ENCODE measurements at places on chromosomes 2 and 18.

DNA sequence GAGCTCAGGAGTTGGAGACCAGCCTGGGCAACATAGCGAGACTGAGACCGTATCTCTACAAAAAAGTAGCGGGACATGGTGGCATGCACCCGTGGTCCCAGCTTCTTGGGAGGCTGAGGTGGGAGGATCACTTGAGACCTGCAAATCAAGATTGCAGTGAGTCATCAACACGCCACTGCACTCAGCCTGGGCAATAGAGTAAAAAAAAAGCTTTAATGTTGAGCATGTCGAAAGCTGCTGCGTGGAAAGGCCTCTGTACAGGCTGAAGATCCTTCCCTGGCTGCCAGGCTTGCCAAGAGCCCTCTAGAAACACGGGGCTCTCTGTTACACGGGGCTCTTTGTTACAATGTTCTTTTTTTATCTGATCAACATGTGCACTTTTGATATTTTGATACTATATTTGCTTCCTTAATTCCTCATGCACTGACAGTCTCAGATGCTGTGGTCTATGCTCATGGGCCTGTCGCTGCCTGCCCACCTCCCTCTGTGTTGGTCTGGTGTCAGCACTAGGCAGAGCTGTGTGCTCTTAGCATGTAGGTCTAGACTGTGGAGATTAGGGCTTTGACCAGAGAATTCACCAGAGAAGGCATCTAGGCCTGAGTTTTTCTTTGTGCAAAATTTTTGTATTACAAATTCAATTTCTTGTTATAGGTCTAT is 18.7 kb downstream of the CLK1 start:
- no peak for DNase-seq

DNA sequence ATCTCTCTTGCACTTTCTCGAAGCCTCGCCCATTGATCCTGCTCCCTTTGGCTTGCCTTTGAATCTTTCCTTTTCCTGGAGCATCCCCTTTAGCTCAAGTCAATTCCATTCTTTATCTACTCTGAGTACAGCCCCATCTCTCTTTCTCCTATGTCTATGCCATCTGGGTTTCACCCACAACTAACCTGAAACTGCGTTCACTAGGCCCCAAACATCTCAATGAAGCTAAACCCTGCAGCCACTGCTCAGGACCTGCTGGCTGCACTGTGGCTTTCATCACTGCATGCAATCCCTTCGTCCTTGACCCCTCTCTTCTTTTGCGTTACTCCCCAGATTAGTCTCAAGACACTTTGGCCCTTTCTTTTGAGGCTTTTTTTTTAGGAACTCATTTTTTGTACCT is 81.6 kb upstream of the CYRIA start:
- DNase-seq = no peak

- no peak for DNase-seq
Measured at GRCh38 chr2:237995036-237995435, 28.2 kb downstream of the UBE2F start.

DNA sequence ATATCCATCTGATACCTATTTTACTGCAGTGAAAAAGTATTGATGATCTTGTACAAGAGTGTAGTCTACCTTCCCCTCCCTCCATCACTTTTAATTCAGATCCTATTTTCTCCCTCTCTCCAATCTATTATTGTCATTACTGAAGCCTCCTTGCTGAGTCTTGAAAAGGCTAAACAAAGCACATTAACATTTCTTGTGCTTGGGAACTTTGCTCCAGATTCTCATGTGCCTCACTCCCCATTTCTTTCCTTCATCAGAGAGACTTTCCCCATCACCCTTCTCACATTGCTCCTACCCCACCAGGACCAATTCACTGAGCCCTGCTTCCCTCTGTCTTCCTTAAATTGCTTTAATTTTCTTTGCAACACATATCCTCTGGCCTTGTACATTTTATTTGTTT is 736.2 kb upstream of the GCFC2 start:
- DNase-seq = no peak

- no peak for DNase-seq
Measured at GRCh38 chr18:45760462-45761036, 36.6 kb downstream of the SLC14A1 start.

GRCh38 chr18:58226429-58226828 is 182.4 kb downstream of the NEDD4L start:
- no peak for DNase-seq

DNA sequence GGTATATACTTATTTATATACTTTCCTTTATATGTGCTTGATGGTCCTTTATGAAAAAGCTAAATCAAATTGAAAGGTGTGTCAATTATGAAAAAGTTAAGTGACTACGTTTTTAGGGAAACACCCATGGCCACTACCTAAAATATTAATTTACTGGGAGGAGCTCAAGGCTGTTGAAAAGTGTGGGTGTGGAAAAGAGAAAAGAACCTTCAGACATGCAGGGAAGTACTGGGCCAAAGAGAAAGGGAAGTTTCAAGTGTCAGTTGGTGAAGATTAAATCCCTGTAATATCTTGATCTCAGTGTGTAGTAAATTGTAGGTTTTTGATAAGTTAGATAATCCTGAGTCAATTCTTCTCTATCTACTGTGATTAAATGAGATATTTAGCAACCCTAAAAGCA is 6.2 kb upstream of the GKN1 start:
- DNase-seq = no peak

DNA sequence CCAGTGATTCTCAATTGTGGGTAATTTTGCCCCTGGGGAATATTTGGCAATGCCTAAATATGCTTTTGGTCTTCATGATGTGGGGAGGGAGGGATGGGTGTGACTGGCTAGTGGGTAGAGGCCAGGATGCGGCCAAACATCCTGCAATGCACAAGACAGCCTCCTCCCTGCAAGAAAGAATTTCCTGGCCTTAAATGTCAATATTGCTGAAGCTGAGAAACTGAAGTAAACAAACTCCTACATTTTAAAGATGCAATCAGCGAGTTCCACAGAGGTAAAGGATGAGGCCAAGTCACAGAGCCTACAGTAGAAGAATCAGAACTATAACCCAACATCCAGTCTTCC is 272.9 kb upstream of the EPHA4 start:
- DNase-seq = no peak

DNA sequence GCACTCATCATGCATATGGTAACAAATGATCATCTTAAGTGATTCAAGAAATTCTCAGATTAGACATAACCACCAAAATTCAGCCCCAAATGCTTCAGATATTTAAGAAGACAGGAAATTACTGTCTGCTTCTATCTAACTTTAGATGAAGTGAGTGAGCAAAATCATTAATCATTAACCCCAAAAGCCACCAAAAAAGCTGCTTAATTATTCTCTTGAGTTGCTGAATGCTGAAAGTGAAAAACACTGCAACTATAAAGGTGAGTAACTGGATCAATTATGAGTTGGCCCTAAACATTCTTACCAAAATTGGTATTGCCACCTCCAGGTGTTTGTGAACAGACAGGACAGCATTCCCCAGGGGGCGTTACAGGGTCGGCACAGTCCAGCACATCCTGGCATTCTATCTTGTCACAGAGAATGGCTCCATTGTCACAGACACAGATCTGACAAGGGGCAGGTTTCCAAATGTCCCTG is 69.6 kb downstream of the COL5A2 start:
- DNase-seq = no peak

DNA sequence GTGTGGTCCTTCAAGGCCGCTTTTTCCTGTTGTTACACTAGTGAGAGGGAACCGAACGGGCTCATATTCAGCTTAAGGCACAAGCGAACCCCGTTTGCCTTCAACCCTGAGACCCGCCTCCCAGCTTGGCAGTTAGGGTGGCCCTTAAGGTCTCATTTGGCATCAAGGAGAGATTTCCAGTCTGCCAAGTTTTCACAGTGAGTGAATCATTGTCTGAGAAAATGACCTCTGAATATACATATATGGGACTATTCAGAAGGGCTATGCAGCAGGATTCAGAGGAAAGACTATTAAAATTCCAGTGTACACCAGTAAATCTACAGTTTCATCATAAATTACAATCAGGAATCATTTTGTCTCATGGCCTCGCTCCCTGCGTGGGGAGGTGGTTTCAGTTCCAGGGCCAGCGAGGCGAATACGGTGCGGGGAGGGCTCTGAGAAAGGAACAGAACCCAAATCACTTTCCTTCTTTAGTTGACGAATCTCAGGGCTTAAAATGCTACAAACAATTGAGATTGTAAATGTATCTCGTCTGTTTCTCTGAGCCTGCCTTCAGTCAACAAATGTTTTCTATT is 231.4 kb downstream of the FAM210A start:
- no peak for DNase-seq

GRCh38 chr18:72225958-72226357 is 318.2 kb downstream of the CBLN2 start:
- no peak for DNase-seq

GRCh38 chr2:6946722-6947121 is 29.5 kb downstream of the RNF144A start:
- DNase-seq = no peak

GRCh38 chr2:197122821-197123220 is 187.8 kb downstream of the ANKRD44 start:
- DNase-seq = no peak

DNA sequence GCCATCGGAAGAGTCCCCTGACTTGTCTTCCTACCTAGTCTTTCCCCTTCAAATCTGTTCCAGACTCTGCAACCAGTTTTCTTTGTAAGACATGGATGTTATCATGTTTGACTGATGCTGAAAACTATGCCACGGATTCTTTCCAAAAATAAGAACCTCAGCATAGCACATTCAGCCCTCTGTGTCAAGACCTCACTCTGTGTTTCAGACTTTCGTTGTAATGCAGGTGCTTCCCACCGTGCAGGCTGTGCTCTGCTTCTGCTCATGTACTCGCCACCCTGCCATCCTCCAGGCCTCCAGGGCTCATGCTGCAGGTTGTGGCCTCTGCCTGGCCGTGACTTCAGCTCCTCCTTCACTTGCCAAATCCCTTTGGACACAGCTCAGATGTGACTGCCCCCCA is 347.0 kb upstream of the RAB12 start:
- no peak for DNase-seq

DNA sequence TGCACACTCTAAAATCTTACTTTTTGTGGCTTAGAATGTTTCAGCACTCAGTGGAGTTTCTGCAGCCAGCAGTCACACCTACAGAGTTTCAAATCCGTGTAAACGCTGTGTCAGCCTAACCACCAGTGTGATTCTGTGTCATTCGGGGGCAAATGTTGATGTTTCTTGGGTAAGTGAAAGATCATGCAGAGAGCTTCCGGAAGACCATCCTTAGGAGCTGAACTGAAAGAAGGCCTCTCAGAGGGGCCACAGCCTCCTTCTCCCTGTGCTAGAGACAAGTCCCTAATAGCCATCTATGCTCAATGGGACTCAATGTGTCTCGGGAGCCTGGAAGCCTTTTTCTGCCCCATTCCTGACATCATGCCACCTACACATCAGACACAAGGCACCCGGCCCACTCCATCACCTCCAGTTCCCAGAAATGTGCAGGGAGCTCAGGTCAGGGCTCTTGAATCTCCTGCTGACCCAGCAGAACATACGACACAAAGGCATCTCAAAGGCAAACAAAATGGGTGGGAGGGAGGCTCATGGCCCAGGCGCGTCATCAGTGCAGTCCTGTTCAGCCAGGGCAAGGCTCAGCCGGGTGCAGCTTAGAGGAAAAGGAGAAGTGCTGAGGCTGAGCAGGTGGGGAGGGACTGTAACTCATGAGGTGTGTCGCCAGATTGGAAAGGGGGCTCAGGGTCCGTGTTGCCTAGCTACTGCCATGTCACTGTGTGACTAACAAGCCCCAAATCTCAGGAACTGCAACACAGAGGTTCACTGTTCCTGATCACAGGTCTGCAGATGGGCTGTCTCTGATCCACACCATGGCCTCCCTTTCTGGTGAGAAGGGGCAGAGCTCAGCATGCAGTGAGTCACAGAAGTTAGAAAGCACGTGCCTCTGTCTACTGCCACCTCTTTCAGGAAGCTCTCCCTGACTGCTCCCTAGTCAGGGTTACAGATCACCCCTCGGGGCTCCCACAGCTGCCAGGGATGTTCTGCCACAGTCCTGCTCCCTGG is 82.0 kb downstream of the SMAD7 start:
- no peak for DNase-seq

- no peak for DNase-seq
Measured at GRCh38 chr2:159445307-159445706, 158.8 kb upstream of the WDSUB1 start.

GRCh38 chr2:172251231-172251630 is 148.5 kb upstream of the DLX2 start:
- DNase-seq = no peak

GRCh38 chr2:118094503-118094902 is 6.2 kb downstream of the INSIG2 start:
- no peak for DNase-seq

DNA sequence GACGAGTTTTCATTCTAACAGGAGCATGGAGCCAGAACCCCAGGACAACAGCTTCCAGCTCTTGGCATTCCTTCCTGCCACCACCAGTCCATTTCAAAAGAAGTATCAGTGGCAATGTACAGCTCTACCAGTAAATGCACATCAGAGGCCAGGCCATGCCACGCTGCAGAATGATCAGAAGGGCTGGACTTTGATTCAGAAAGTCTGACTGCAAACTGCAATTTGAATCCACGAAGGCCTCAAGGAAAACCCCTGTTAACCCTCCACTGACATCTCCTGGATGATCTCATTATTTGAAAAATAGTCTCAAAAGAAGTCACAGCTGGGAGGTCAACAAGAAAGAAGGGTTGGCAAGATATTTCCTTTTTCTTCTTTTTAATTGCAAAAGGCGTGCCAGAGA is 119.2 kb downstream of the MYO5B start:
- no peak for DNase-seq

- DNase-seq = peak; percentile 48
Measured at GRCh38 chr2:27264253-27264752, 1.5 kb upstream of the SLC30A3 start.

- DNase-seq = no peak
Measured at GRCh38 chr2:88874063-88874657, 182.7 kb downstream of the RPIA start.

DNA sequence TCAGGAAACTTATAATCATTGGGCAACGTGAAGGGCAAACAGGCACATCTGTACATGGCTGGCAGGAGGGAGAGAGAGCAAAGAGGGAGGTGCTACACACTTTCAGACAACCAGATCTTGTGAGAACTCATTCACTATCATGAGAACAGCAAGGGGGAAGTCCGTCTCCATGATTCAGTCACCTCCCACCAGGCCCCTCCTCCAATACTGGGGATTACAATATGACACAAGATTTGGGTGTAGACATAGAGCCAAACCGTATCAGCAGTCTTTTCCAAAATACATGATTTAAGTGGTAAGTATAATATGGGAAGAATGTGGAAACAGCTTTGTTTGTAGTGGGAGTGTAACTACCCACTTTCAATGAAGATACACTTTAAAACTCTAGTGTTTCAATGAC is 65.0 kb downstream of the EPB41L5 start:
- DNase-seq = no peak

GRCh38 chr18:61085036-61085435 is 248.2 kb upstream of the CDH20 start:
- DNase-seq = no peak

DNA sequence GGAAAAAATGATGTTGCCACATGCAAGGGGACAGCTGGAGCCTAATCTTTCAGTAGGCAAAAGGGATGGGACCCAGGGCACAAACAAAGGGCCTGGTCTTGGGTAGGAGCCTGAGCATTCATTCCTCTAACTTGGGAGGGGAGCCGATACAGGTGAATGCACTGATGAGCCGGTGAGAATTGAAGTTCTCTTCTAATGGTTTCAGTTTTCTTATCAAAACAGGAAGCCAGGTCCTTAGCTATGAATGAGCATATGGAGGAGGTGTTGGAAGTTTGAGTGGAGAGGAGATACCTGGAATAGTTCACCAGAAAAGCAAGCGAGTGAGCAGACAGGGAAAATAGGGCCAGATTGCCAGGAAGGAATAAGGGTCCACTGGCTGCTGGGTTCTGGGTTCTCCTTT is 10.1 kb downstream of the DPP4 start:
- no peak for DNase-seq

GRCh38 chr2:6872394-6872793 is 5.2 kb upstream of the RSAD2 start:
- no peak for DNase-seq

GRCh38 chr2:12709207-12709522 is 7.6 kb upstream of the TRIB2 start:
- DNase-seq = no peak
